ENCODE measurements at places on chromosomes 13 and 19. TPM values are rescaled to one million over a fixed set of nuclear protein-coding genes. Genes with fewer than 3 reads are reported as not detected.

Gene TPGS1
- total RNA-seq = 20.4 TPM

Gene ODAD3
- total RNA-seq = 0.09 TPM

Gene OR7C1
- not detected for total RNA-seq

DNA sequence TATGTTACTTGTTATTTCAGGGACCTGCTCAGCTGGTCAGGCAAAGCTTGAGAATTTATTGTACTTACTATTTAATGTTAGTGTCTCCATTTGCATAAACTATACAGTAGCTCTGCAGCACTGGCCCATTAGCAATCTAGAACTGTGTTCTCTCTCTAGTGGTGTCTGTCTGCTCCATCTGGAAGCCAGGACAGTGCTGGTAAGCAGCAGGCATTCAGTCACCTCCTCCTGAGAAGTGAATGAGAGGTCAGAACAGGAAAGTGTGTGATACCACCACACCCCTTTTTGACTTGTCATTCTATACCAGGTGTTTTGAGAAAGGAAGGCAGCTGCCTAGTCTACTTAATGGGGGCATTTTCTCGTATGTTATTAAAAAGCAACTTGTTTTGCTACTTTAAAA, 3.9 kb downstream of the COG3 start:
- no peaks in the 10 kb centered on the region for H3K27me3 ChIP-seq
- H3K4me1 ChIP-seq = peaks cover 8% of the 10 kb centered on the region
- no peak overlapping the region for H3K27ac ChIP-seq
- DNase-seq = no peak
- H3K4me3 ChIP-seq = no peak overlapping the region

DNA sequence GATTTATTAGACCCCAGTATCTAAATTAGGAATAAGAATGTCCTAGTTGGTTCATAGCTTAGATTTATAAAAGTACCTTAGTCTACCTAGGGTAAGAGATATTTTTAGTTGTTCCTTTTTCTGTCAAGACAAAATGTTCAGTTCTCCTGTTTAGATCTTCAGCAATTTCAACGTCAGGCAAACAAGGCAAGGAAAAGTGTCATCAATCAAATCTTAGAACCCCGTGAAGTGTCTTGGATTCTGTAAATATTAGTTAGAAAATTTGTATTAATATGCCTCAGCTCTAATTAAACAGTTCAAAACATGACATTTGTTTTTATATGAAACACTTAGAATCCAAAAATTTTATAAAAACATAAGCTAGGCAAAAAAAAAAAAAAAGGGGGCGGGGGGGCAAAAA, 296.6 kb downstream of the PCDH9 start:
- H3K27ac ChIP-seq = no peak overlapping the region
- H3K36me3 ChIP-seq = no peaks in the 10 kb centered on the region
- no peaks in the 10 kb centered on the region for H3K27me3 ChIP-seq
- H3K4me3 ChIP-seq = no peak overlapping the region

Measured in thymus (tissue), 14 donors.